Cerebellar nuclear complex (tissue), 1 donor: ENCODE measurements at places on chromosomes 2 and 18.

DNA sequence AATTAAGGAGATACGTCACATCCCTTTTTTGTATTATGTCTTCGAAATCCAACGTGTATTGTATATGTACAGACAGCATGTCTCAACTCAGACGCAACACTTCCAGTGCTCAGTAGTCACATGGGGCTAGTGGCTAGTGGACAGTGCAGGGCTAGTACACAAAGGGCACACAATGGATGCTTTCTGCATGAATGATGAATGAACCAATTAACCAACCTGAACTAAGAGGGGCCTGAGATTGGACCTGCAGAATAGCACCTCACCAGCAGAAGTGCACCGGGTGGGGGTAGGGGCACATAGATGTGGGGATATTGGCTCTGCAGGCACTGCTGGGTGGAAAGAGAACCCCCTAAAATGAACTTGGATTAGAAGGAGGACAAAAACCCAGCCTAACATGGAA lies 20.7 kb downstream of the ST8SIA5 start:
- no peak for DNase-seq

- no peak for DNase-seq
These were observed 1598.7 kb upstream of the ACVR2A start for GRCh38 chr2:146246002-146246735.

- no peak for DNase-seq
These were observed 142.2 kb downstream of the BCL11A start for GRCh38 chr2:60411295-60411694.

GRCh38 chr2:9897846-9898245 lies 53.6 kb upstream of the GRHL1 start:
- no peak for DNase-seq

DNA sequence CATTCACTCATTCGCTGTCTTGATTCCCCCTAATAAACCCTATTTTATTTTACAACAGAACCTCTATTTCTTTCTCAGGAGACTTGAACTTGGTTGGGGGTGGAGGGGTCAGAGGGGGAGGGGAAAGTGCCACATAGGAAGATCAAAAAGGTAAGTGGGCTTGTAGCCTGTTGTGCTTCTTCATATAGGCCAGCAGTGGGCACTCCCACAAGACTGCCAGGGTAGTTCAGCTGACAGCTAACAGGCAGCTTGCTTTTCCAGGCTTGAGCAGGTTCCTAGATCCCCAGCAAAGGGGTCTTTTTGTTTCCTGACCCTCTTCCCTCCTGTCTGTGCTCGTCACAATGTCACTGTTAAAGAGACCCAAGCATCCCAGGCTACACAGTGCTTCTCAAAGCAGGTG lies 829 bp upstream of the KIAA2012 start:
- DNase-seq = no peak

DNA sequence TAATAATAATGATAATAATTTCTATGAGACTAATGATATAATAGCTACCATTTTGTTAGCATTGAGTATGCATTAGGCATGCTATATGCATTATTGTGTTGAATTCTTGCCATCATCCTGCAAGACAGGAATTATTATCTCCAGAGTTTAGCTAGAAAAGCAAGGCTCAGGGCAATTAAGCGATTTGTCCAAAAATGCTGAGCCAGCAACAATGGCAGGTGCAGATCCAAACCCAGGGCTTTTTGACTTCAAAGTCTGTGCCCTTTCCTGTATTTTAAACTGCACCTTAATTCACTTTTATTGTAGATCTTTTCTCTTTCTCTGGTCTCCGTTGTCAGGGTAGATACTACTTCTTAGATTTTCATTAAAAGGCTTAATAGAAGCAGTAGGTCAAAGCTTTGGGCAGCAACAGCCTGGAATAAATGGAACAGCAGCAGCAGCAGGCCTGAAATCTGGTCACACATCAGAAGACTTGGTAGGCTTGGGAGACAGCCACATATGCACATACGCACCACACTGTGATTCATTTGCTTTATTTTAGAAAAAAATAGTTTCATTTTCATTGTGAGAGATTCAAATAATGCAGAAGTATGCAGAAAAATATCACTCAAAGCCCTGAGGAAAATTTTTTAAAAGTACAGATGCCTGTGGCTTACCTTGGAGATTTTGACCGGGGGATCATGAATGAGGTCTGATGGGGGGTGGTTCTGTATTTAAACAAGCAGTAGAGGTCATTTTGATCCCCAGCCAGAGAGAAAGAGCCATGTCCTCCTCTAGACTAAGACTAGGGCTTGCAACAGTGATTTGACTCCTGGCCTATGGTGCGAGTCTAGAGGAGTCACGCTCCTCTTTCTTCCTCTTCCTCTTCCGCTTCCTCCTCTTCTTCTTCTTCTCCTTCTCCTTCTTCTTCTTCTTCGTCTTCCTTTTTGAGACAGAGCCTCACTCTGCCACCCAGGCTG lies 455.7 kb downstream of the TSN start:
- no peak for DNase-seq

DNA sequence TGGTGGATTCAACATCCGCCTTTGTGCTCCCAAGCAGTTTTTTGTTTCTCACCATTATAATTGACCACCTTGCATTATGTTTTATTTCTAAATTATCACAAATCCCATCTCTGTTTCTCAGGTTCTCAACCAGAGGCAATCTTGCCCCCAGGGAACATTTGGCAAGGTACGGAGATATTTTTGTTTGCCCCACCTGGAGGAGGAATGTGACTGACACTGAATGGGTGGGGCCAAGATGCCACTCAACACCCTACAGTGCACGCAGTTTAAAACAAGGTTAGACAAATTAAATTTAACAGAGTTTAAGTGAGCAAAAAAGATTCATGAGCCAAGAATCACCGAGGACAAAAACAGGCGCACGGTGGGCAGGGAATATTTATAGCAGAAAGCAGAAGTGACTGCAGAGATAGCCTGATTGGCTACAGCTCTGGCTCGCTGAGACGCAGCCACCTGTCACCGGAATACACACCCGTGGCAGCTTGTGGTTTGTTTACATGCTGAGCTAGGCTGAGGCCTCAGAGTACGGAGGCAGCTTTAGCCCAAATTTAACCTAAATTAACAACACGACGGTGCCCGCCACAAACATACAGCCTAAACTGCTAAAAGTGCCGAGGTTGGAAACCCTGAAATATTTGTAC lies 150.0 kb upstream of the ALKAL2 start:
- DNase-seq = peak; percentile 66

GRCh38 chr18:13397504-13398163 lies 179.1 kb downstream of the LDLRAD4 start:
- DNase-seq = peak; percentile 57

GRCh38 chr2:2192091-2192955 lies 138.8 kb downstream of the MYT1L start:
- DNase-seq = no peak

DNA sequence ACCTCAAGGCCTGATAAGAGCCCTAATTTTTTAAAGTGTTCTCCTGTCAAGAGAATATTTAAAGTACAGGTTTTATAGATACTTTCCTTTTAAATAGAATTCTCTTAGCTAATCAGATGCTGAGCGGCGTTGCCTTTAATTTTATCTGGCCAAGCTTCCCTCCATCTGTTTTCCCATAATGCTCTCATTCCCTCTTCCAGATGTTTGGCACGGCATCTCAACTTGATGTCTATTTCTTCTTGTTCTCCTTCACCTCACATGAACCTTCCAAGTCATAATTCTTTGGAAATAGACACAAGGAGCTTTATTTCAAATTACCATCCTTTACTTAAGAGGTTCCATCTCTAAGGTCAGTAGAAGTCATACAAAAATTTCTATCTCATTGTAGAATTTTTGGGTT lies 76.1 kb upstream of the CPO start:
- no peak for DNase-seq

- DNase-seq = no peak
These were observed 6.1 kb upstream of the CXCR1 start for GRCh38 chr2:218172845-218173244.

- DNase-seq = no peak
These were observed 296.7 kb downstream of the METTL4 start for GRCh38 chr18:2274613-2275012.

DNA sequence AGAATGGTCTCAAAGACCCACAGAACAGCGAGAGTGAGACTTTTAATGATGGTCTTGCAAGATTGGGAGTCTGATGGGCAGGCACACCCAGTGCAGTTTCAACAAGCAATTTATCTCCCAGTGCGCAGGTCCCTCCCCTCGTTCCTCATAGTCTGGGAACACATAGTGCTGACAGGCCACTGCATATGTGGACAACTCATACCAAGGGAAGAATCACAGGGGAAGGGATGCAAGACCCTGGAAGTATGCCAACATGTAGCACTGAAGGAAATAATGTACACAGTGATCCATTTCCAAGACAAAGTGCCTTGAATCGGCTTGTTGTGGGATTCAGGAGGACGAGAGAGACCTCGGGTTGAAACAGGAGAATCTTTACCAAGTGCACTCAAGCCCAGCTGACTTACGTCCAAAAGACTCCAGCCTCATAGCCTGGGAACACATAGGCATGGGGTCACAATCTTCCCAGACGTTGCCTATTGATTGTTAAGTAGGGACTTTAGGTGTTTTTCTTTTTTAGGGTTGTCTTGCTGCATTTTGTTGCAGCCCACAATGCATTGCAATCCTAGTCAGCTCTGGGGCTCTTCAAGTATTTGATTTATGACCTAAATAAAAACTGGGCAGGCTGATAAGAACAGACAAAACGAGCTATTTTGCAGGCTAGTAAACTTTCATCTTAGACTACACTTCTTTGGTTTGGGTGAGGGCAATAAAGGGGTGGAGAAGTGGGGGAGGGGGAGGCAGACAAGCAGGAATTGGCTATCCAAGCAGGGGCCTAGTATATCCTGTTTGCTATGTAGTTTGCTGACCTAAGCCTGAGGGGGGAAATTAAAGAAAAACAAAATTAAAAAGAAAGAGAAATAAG lies 24.7 kb upstream of the SERPINB5 start:
- DNase-seq = no peak
